Stimulated activated memory B cell treated with anti-CD40 and anti-IgM and Interleukin-4, amounts not matched to agents 10 μg/mL and 1 μg/mL and 100 μg/mL, for 72 hours (primary cell): ENCODE measurements at places on chromosomes 2 and 18.

GRCh38 chr2:176483476-176483875 lies 214.2 kb downstream of the MTX2 start:
- H3K4me1 ChIP-seq = no peaks in the 10 kb centered on the region
- no peaks in the 10 kb centered on the region for H3K36me3 ChIP-seq
- H3K27ac ChIP-seq = no peak overlapping the region
- peaks cover 35% of the 10 kb centered on the region for H3K27me3 ChIP-seq
- H3K4me3 ChIP-seq = no peak overlapping the region

DNA sequence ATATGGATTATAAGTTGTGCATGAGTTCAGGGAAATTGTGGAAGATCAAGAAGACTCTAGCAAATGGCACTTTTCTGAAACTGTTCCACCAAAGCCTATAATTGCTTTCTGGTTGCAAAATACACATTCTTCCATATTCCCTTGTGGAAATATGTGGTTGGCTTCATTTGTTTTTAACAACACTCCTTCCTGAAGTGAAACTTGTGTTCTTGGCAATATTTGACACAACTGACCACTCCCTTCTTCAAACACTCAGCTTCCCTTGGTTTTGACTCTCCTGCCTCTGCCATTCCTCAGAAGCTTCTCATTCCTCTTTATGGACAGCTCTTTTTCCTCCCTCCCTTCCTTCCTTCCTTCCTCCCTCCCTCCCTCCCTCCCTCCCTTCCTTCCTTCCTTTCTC lies 192.3 kb downstream of the PMAIP1 start:
- no peaks in the 10 kb centered on the region for H3K4me1 ChIP-seq
- H3K27me3 ChIP-seq = no peaks in the 10 kb centered on the region
- ATAC-seq = no peak
- H3K4me3 ChIP-seq = no peak overlapping the region
- no peaks in the 10 kb centered on the region for H3K36me3 ChIP-seq

- H3K27me3 ChIP-seq = no peaks in the 10 kb centered on the region
- H3K36me3 ChIP-seq = peaks cover 10% of the 10 kb centered on the region
- no peak overlapping the region for H3K27ac ChIP-seq
- no peak for ATAC-seq
These were observed 205.1 kb downstream of the BABAM2 start for GRCh38 chr2:28095622-28096021.

GRCh38 chr2:61763605-61764034 lies 90.2 kb downstream of the FAM161A start:
- H3K36me3 ChIP-seq = no peaks in the 10 kb centered on the region
- peak; percentile 18 for ATAC-seq
- no peaks in the 10 kb centered on the region for H3K27me3 ChIP-seq

- ATAC-seq = no peak
- H3K27ac ChIP-seq = no peak overlapping the region
- H3K27me3 ChIP-seq = no peaks in the 10 kb centered on the region
- H3K4me3 ChIP-seq = no peak overlapping the region
- H3K36me3 ChIP-seq = no peaks in the 10 kb centered on the region
These were observed 28.8 kb upstream of the ITPRID2 start for GRCh38 chr2:181862583-181863281.

DNA sequence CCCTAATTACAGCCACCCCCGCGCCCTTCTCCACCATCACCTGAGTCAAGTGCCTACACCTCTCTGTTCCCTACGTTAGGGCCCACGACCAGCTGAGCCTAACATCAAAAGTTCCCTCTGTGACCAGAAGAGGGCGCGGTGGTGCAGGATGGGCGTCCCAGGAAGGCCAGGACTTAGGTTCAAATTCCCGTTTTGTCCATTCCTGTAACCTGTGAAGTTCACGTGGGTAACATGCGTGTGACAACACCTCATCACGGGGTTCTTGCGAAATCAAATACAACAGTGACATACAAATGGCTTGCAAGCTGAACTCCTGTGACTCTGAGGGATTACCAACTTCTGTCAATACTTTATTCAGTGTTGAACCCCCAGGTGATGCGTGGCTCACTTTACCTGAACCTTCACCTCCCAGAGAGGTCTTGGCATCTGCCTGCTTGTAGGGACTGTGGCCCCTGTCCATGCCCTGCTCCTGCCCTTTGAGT lies 207.9 kb downstream of the ARL4C start:
- no peak overlapping the region for H3K4me3 ChIP-seq
- H3K36me3 ChIP-seq = no peaks in the 10 kb centered on the region
- peaks cover 51% of the 10 kb centered on the region for H3K4me1 ChIP-seq
- H3K27ac ChIP-seq = peak overlapping the region; percentile 79
- ATAC-seq = no peak

DNA sequence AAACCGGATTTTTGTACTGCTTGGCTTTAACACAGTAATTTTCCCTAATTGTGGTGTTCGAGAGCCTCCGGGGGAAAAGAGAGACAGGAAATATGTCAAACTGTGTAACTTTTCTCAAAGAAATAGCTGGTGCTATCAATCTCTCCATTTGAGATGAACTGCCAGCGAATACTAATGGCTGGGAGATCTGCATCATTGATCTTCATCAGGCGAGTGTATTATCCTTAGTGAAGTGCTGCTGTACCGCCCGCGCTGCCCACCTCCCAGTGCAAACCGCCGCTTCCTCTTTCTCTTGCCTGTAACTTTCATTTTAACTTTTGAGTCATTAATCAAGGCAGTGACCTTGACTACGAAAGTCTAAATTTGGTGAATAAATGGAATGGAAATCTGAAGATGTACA lies 246.1 kb upstream of the ST6GAL2 start:
- no peak overlapping the region for H3K4me3 ChIP-seq
- H3K4me1 ChIP-seq = no peaks in the 10 kb centered on the region
- no peaks in the 10 kb centered on the region for H3K36me3 ChIP-seq
- H3K27ac ChIP-seq = no peak overlapping the region
- ATAC-seq = peak; percentile 76
- no peaks in the 10 kb centered on the region for H3K27me3 ChIP-seq

- ATAC-seq = no peak
- peaks cover 10% of the 10 kb centered on the region for H3K36me3 ChIP-seq
- H3K4me1 ChIP-seq = peaks cover 27% of the 10 kb centered on the region
- H3K27me3 ChIP-seq = peaks cover 90% of the 10 kb centered on the region
These were observed 1.1 kb upstream of the ONECUT2 start for GRCh38 chr18:57433934-57434535.

DNA sequence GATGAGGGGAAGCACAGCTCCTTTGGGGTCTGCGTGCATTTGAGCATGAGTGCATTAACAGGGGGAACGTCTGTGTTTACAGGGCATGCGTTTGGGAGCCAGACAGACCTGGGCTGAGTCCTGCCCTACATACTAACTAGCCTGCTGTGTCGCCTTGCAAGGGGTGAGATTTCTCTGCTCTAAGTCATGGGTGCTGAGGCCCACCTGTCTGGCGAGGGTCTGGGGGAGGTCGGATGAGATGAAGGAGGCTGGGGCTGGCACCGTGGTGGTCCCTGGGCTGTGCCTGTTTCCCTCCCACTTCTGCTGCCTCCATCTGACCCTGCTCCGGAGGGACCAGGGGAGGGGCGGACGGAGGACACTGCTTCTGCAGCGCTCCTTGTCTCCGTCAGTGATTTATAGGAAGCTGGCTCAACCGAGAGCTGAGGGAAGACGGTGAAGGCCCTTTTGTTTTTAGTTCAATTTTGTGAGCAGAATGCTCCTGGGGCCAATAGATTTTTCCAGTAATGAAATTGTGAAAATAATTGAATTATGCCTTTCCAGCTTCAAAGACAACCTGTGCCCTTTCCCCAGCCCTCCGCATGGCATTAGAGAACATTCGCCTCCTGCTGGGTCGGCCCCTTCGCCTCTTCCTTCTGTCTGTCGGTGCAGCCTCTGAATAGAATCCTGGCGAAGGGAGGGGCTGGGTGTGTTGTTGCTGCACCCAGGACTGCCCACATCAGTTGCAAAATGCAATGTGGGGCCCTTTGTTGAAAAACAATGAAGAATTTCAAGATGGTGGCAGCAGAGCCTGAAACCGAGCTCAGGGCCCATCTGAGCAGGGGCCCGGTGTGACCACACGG lies 49.7 kb downstream of the RRM2 start:
- no peak for ATAC-seq
- H3K4me3 ChIP-seq = no peak overlapping the region
- H3K27me3 ChIP-seq = no peaks in the 10 kb centered on the region
- no peaks in the 10 kb centered on the region for H3K36me3 ChIP-seq

DNA sequence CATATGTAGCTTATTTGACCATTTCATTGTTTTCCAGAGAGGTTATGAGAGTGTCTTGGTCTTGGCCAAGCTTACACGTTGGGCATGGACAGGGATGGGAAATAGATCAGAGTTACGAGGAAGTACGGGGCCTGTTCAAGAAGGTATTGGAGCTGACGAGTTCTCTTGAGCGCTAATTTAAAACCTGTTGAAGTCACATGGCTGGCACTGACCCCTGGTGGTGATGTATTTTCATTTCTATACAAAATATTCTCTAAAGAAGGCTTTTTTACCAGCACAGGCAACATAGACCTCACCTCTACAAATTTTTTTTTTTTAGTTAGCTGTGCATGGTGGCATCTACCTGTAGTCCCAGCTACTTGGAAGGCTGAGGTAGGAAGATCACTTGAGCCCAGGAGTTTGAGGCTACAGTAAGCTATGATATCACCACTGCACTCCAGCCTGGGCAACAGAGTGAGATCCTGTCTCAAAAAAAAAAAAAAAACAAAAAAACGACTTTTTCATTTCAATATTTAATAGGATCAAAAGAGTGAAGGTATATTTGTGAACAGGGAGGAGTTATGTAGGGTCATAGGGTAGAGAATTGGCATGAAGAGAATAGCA lies 19.6 kb downstream of the UGP2 start:
- H3K4me3 ChIP-seq = no peak overlapping the region
- H3K27ac ChIP-seq = no peak overlapping the region
- peaks cover 30% of the 10 kb centered on the region for H3K36me3 ChIP-seq
- H3K4me1 ChIP-seq = peaks cover 12% of the 10 kb centered on the region

DNA sequence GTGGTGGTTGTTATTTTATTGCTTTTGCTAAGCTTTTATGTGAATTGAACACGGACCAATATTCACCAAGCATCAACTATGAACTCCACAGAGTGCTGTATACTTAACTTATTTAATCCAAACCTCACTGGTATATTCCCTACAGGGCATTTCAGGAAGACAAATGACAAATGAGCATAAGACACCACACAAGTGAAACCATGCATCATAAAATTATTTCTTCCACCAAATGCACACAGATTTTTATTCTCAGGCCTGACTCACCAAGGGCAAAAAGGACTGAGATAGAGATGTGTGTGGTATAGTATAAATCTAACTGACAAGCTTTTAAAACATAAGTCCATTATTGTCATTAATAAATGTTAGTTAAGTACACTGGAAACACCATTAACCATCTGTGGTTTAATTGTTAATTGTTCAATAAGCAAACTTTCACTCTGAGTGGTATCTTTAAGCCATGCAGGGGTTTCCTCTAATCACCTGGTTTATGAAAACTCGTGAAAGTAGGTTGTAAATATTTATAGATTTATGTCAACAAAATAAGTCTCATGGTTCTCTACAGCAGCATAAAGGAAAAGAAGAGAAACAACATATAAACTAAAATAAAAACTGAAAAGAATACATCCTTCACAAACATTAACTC lies 77.6 kb upstream of the CRIM1 start:
- no peaks in the 10 kb centered on the region for H3K27me3 ChIP-seq
- H3K4me3 ChIP-seq = no peak overlapping the region
- H3K36me3 ChIP-seq = no peaks in the 10 kb centered on the region
- no peaks in the 10 kb centered on the region for H3K4me1 ChIP-seq

DNA sequence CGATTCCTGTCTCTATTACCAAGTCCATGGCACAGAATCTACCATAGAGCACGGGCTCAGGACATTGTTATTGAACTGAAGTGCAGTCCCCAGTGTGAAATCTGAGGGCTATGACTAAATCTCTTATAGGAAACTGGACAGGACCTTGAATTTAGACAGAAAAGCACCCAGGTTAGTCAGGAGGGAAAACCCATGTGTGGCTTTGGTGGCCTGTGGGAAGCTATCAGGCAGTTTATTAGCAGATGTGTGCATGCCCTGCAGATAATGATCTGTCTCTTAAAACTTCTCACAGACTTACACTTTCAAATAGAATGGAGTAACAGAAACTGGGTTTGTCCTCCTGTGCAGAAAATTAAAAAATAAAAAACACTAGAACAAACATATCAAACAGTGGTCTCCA lies 610.0 kb upstream of the RAB6C start:
- no peaks in the 10 kb centered on the region for H3K36me3 ChIP-seq
- no peaks in the 10 kb centered on the region for H3K4me1 ChIP-seq
- H3K27me3 ChIP-seq = peaks cover 16% of the 10 kb centered on the region
- no peak for ATAC-seq

DNA sequence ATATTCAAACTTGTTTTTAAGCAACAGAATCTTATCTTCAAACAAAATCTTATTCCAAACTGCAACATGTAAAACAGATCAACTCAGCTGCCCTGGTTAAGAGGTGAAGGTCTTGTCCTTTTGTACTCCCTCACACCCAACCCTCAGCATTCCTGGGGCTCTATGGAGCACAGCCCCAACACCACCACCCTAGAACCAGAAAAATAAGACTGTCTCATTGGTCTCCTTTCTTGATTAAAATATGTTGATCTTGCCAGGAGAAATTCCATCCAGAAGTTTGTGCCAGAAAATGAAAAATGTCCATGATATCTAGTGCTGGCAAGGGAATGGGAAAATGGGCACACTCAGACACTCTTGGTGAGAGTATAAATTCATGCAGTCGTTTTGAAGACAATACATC lies 62.1 kb upstream of the TMEM17 start:
- no peaks in the 10 kb centered on the region for H3K36me3 ChIP-seq
- no peak overlapping the region for H3K27ac ChIP-seq
- peaks cover 5% of the 10 kb centered on the region for H3K4me1 ChIP-seq
- peaks cover 38% of the 10 kb centered on the region for H3K27me3 ChIP-seq
- no peak overlapping the region for H3K4me3 ChIP-seq
- no peak for ATAC-seq

GRCh38 chr2:115083225-115083624 lies 640.8 kb downstream of the DPP10 start:
- ATAC-seq = no peak
- H3K4me3 ChIP-seq = no peak overlapping the region
- no peaks in the 10 kb centered on the region for H3K4me1 ChIP-seq
- no peaks in the 10 kb centered on the region for H3K36me3 ChIP-seq

DNA sequence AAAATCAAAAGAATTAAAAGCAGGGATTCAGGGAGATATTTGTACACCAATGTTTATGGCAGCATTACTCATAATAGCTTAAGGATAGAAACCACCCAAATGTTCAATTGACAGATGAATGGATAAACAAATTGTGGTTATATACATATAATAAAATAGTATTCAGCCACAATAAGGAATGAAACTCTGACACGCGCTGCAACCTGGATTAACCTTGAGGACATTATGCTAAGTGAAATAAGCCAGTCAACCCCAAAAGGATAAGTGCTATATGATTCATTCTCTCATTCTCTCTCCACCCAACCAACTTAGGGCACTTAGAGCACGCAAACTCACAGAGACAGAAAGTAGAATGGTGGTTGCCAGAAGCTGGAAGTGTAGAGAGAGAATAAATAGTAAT lies 216.8 kb upstream of the SLC14A2 start:
- peaks cover 48% of the 10 kb centered on the region for H3K27me3 ChIP-seq
- ATAC-seq = no peak
- H3K27ac ChIP-seq = no peak overlapping the region
- H3K4me1 ChIP-seq = no peaks in the 10 kb centered on the region

- H3K27me3 ChIP-seq = no peaks in the 10 kb centered on the region
- H3K27ac ChIP-seq = no peak overlapping the region
These were observed 443.1 kb downstream of the CCDC85A start for GRCh38 chr2:56626927-56627326.

GRCh38 chr2:67214585-67215185 lies 182.4 kb upstream of the ETAA1 start:
- peak; percentile 29 for ATAC-seq
- H3K4me3 ChIP-seq = no peak overlapping the region
- no peak overlapping the region for H3K27ac ChIP-seq
- H3K4me1 ChIP-seq = no peaks in the 10 kb centered on the region

GRCh38 chr2:217798743-217799562 lies 203.8 kb downstream of the TNS1 start:
- ATAC-seq = peak; percentile 83
- H3K36me3 ChIP-seq = no peaks in the 10 kb centered on the region
- H3K4me3 ChIP-seq = no peak overlapping the region
- peak overlapping the region; percentile 14 for H3K27ac ChIP-seq
- peaks cover 13% of the 10 kb centered on the region for H3K4me1 ChIP-seq
- H3K27me3 ChIP-seq = no peaks in the 10 kb centered on the region
